ENCODE measurements at places on chromosomes 16 and 17.
A peak's percentile ranks its signal among the peaks of the same experiment; 100 is the strongest.

- no peak for DNase-seq
Measured at GRCh38 chr17:75738218-75738802, 17.1 kb downstream of the ITGB4 start.

DNA sequence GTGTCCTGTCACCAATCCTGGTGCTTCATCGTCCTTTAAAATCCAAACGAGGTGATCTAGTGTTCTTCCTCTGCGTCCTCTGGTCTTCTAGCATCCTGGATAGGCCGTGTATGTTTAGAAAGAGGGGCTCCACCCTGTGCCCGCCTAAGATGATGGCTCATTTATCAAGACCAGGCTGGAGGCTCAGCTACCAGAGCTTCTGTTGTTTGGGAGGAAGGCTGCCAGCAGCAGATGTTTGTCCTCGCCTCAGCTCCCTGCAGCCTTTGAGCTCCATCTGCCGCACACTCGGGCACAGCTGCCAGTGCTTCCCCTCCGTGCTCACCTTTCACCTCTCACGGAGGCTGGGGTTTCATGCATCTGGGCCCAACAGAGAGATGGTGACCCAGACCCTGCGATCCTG, 954.7 kb upstream of the RBFOX1 start:
- no peak for DNase-seq

DNA sequence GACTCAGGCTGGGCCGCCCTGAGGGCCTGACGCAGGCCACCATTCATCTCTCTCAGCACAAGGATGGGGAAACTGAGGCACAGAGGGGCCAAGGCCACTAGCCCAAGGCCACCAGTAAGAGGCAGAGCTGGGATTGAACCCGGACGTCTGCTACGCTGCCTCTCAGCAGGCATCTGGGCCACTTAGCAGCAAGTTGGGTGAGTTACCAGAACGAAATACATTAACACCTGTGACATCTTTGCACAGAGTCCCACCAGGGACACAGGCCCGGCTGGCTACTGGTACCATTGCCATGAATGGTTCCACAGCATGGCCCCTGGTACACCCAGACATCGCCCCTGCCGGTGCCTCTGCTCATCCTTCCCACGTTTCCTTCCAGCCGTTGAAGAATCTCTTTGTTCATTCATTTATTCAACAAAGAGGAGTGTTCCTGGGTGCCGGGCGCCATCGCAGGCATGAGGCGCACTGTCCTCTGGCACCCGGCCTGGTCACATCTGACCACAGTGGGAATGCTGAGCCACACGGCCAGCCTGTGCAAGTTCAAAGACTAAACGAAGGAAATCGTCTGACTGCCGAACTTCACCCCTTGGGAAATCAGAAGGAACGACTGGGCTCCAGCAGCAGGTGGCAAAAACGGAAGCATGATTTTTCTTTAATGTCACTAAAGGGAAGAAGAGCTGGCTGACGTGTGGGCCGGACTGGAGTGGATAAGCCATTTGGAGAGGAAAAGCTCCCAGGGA, 7.4 kb upstream of the ZNF469 start:
- peak; percentile 68 for DNase-seq

GRCh38 chr17:60554377-60554788, 28.3 kb upstream of the APPBP2 start:
- DNase-seq: no peak

DNA sequence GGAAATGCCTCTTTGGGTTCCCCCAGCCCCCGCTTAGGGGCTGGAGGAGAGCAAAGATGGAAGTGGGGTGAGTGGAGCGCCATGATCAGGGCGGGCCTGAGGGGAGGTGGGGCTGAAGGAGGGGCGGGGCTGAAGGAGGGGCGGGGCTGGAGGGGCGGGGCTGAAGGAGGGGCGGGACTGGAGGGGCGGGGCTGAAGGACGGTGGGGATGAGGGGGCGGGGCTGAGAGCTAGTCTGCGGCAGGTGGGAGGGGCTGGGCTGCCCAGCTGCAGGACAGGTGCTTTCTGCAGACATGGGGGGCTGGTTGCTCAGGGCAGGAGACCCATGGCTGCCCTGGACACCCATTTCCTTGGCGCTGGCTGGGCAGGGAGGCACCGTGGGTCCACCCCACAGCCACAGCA, 39.1 kb upstream of the PABPN1L start:
- no peak for DNase-seq

DNA sequence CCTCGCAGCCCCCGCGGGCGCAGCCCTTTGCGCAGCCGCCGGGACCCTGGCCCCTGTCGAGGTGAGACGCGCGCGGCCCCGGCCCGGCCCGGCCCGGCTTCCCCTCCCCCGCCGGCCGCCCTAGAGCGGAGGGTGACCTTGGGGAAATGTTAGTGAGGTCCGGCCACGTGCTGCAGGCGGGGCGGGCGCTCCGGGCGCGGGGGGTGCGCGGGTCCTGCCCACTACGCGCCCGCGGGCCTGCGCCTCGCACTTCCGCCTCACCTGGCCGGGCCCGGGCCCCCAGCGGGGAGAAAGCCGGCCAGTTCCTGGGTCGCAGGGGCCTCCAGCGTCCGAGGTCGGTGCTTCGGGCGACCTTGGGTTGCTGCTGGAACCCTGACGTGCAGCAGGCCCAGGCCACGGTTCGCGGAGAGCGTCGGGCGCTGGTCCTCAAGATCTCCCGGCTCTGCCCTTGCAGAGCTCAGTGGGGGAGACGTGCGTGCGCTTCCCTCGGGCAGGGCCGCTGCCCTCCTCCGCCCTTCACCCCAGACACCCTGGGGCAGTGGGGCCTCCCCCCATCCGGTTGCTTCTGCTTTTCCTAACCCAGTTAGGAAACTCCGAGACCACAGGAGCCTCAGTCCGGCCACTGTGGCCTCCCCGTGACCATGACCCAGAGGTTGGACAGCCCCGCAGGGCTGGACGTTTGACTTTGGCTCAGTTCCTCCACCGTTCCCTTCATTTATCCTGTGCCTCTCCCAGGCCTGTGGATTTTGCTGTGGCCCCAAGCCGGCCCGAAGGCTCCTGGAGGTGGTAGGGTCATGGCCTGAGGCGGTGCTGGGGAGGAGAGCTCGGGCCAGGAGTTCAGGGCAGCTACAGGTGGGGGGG, 791 bp downstream of the MCRIP2 start:
- DNase-seq: no peak

DNA sequence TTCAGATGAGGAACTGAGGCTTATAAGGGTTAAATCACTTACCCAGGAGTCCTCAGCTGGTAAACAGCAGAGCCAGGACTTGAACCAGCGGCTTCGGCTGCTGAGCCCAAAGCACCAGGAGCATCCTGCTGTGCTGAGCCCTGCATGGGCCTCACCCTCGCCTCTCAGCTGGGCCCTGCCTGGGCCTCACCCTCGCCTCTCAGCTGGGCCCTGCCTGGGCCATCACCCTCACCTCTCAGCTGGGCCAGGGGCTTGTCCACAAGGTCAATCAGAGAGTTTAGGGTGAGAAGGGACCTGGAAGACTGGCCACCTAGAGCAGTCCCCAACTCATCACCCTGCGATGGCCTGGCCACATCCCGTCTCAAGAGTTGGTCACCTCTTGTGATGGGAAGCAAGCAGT, 4.2 kb downstream of the STAC2 start:
- DNase-seq: no peak
